ENCODE measurements at places on chromosomes 4 and X. TPM values are rescaled to one million over a fixed set of nuclear protein-coding genes. Genes with fewer than 3 reads are reported as not detected.

KCNE5 gene
- 5.0 TPM for polyA plus RNA-seq

TIMP1 gene
- polyA plus RNA-seq: 72.6 TPM

- DNase-seq: no peak
Observed at GRCh38 chr4:183390374-183390773, 54.1 kb upstream of the CDKN2AIP start.

DNA sequence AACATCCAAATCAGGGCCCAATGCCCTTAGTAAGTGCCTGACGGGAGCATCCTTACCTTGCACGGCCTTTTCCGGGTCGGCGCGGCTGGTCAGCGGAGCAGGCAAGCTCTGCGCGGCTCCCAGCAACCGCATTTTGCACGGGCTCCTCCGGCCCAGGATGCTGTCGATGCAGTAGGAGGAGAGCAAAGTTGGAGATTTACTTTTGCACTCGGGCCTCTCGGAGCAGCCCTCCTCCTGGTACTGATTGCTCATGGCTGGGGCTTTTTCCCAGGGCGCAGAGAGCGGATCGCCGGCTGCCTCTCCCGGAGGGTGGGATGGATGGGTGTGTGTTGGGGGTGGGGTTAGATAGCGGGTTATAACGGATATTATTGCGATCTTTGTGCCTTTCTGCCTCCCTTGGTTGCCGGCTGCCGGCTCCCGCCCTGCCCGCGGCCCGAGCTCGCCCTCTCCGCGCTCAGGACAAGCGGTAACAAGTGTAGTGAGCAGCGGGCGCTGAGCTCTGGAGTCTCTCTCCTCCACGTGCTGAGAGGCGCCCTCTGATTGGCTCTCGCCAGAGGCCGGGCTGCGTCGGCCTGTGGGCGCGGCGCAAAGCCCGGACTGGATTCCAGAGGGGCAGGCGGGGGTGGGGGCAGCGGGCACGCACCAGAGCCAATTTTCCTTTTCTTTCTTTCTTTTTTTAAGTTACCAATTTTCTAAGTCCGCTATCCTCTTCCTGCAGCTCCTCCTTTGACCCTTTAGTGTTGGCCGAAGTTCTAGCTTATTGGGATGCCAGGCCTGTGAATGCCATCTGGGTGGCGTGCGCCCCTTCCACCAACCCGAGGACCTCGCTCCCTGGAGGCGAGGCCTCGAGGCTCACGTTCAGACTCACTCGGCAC is at the start of gene ARX:
TSS of gene ARX (minus strand) at position 480 of the 875 bp plus-strand sequence. CDS start at position 252, 228 bp downstream.
- DNase-seq: peak; percentile 58
